ENCODE measurements at places on chromosomes 3 and 15. TPM values are rescaled to one million over a fixed set of nuclear protein-coding genes. Genes with fewer than 3 reads are reported as not detected.

The CCDC80 gene
- 6.2 TPM for total RNA-seq

The BFSP2 gene
- total RNA-seq, result 0.27 TPM

The UCN2 gene
- total RNA-seq, result 17.5 TPM

The RPSA gene
- 2,957 TPM for total RNA-seq

The LIPC gene
- total RNA-seq, result 0.08 TPM

The TPM1 gene
- total RNA-seq, result 199 TPM

The FBXL22 gene
- 0.34 TPM for total RNA-seq

The FRMD4B gene
- total RNA-seq, result 25.4 TPM

The ZNF619 gene
- total RNA-seq, result 5.0 TPM

The KLHL18 gene
- 34.8 TPM for total RNA-seq

The C3orf62 gene
- total RNA-seq, result 4.1 TPM

The PLA2G4D gene
- not detected for total RNA-seq

The CYP1A2 gene
- not detected for total RNA-seq

The FANCD2OS gene
- total RNA-seq, result not detected

The ATP13A5 gene
- not detected for total RNA-seq

The CISH gene
- total RNA-seq, result 1.1 TPM

The CFAP91 gene
- 0.50 TPM for total RNA-seq

The UBAP1L gene
- total RNA-seq, result 0.93 TPM

The RARRES1 gene
- not detected for total RNA-seq

The METTL6 gene
- 27.6 TPM for total RNA-seq

The FBXW12 gene
- not detected for total RNA-seq

The GPR176 gene
- total RNA-seq, result 21.1 TPM

The BTLA gene
- total RNA-seq, result not detected

The RTP4 gene
- total RNA-seq, result 0.90 TPM

The THPO gene
- total RNA-seq, result not detected
